ENCODE measurements at places on chromosomes 12 and 14. TPM values are rescaled to one million over a fixed set of nuclear protein-coding genes. Genes with fewer than 3 reads are reported as not detected.

TNS2 gene
- 0.83 TPM for total RNA-seq

ESPL1 gene
- total RNA-seq: 88.4 TPM

DUSP6 gene
- 171 TPM for total RNA-seq

DPY19L2 gene
- 0.25 TPM for total RNA-seq

CBLN3 gene
- 9.5 TPM for total RNA-seq

SSPN gene
- not detected for total RNA-seq

KIF26A gene
- 7.9 TPM for total RNA-seq

KRT85 gene
- not detected for total RNA-seq

DNA sequence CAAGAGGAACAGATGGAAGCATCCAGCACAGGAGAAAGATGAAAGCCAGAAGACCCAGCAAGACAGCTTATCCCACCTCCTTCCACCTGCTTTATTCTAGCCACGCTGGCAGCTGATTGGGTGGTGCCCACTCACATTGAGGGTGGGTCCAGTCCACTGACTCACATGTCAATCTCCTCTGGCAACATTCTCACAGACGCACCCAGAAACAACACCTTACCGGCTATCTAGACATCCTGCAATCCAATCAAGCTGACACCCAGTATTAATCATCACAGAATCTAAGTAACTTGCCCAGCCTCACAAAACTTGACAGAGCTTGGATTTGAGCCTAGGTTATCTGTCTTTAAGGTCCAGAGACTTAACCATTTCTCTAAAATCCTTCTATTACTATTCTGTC, 208.9 kb downstream of the PAH start:
- H3K27me3 ChIP-seq: no peaks in the 10 kb centered on the region
- H3K36me3 ChIP-seq: no peaks in the 10 kb centered on the region
- DNase-seq: no peak
- H3K4me3 ChIP-seq: no peak overlapping the region
- no peak overlapping the region for H3K27ac ChIP-seq

DNA sequence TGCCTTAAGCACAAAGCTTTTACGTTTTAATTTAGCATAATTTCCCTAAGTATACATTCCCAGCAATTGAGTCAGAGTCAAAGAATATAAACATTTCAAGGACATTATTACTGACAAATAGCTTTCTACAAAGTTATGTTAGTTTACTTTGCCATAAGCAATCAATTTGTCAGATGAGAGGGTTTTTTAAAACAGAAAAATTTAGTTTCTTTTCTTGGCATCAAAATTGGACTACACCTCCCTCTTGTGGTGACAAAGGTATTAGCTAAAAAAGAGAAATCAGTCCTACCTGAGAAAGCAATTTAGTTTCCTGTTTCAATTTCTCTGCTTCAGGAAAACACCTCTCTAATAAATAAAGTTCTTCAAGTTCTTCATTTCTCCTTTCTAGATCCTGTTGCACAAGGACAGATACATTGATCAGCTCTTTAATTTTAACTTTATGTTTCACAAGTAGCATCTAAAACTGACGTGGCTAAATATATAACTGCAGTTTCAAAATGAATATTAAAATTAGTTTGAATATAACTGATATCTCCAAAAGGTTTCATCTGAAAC, 39.9 kb downstream of the DNAI7 start:
- H3K27me3 ChIP-seq: peaks cover 1% of the 10 kb centered on the region
- DNase-seq: no peak
- peak overlapping the region; percentile 36 for H3K4me3 ChIP-seq
- H3K4me1 ChIP-seq: peaks cover 9% of the 10 kb centered on the region
- H3K36me3 ChIP-seq: no peaks in the 10 kb centered on the region

GRCh38 chr12:66409195-66409871, 107.0 kb downstream of the HELB start:
- DNase-seq: peak; percentile 40
- no peak overlapping the region for H3K4me3 ChIP-seq
- no peaks in the 10 kb centered on the region for H3K36me3 ChIP-seq
- no peak overlapping the region for H3K27ac ChIP-seq
- peaks cover 15% of the 10 kb centered on the region for H3K27me3 ChIP-seq

DNA sequence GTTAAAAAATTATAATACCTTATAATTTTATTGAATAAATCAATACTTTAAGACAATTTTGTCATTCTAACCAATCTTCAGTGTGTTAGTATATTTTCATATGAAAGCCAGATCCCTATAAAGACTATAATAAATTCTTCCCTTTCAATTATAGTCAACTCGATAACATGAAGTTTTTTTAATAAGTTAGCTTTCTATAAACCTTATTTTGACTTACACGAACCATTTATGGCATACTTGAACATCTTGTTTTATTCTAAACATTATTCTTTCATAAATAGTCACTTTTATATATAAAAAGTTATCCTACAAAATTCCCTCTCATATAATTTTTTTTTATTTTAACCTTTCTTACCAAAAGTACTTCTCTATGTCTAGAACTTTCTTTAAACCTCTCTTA, 1002.3 kb downstream of the TMEM121 start:
- H3K36me3 ChIP-seq: no peaks in the 10 kb centered on the region
- peaks cover 34% of the 10 kb centered on the region for H3K27me3 ChIP-seq
- H3K4me3 ChIP-seq: no peak overlapping the region
- no peak overlapping the region for H3K27ac ChIP-seq
- peaks cover 3% of the 10 kb centered on the region for H3K4me1 ChIP-seq

- H3K36me3 ChIP-seq: no peaks in the 10 kb centered on the region
- H3K27me3 ChIP-seq: no peaks in the 10 kb centered on the region
- no peaks in the 10 kb centered on the region for H3K4me1 ChIP-seq
- no peak overlapping the region for H3K27ac ChIP-seq
Observed at GRCh38 chr12:25025260-25025659, 76.4 kb upstream of the BCAT1 start.

GRCh38 chr14:99899578-99900178, 106.5 kb downstream of the EML1 start:
- H3K4me3 ChIP-seq: no peak overlapping the region
- no peaks in the 10 kb centered on the region for H3K4me1 ChIP-seq
- H3K27me3 ChIP-seq: peaks cover 13% of the 10 kb centered on the region
- no peak for DNase-seq
- H3K27ac ChIP-seq: no peak overlapping the region
- no peaks in the 10 kb centered on the region for H3K36me3 ChIP-seq

DNA sequence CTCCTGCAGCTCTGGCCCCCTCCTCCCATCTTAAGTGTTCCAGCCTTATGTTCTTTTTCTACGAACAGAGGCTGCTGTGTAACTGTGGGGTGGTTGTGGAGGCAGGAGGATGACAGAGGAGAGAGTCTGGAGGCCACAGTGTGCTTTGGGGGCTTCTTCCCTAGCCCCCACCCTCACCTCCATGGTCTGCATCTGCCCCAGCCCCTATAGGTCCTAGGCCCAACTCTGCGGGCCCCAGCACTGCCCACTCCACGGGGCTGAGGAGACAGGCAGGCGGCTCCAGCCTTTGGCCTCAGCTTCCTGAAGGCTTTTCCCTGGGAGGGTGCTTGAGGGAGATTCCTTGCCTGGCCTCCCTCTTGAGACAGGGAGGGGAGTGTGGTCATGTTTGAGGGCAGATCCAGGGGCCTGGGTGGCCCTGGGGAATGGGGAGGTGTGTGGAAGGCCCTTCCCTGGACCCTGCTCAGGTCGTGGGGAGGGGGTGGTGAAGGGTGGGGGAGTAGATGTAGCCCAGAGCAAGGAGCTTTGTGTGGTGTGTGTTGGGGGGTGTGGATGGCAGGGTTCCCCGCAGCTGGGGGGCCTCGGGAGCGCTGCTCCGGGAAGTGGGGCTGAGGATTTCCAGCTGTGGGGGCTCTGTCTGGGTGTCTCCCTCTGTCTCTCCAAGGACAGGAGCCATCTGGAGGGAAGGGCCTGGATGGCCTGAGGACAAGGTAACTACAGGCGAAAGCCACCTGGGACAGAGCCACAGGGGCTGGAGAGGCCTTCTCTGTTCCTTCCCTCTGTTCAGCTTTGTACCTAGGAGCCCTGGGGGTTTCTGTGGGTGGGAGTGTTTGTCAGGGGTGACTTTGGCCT, 1.1 kb downstream of the SMIM41 start:
- DNase-seq: no peak
- no peak overlapping the region for H3K27ac ChIP-seq
- H3K27me3 ChIP-seq: no peaks in the 10 kb centered on the region
- H3K4me3 ChIP-seq: no peak overlapping the region
- peaks cover 21% of the 10 kb centered on the region for H3K36me3 ChIP-seq

- H3K4me3 ChIP-seq: no peak overlapping the region
- H3K4me1 ChIP-seq: no peaks in the 10 kb centered on the region
- H3K27me3 ChIP-seq: no peaks in the 10 kb centered on the region
- DNase-seq: no peak
- H3K27ac ChIP-seq: no peak overlapping the region
Observed at GRCh38 chr14:78090864-78091263, 79.3 kb upstream of the NRXN3 start.

GRCh38 chr14:74140374-74140850, 55.7 kb downstream of the LIN52 start:
- H3K36me3 ChIP-seq: peaks cover 3% of the 10 kb centered on the region
- peaks cover 12% of the 10 kb centered on the region for H3K4me1 ChIP-seq
- no peaks in the 10 kb centered on the region for H3K27me3 ChIP-seq
- H3K27ac ChIP-seq: no peak overlapping the region

Measured in activated CD4-positive, alpha-beta memory T cell treated with anti-CD3 and anti-CD28 coated beads, Interleukin-2, amount 10 ng/mL, durations not matched to agents 7 days and 5 days (primary cell).